ENCODE measurements at places on chromosomes 13 and 19.

DNA sequence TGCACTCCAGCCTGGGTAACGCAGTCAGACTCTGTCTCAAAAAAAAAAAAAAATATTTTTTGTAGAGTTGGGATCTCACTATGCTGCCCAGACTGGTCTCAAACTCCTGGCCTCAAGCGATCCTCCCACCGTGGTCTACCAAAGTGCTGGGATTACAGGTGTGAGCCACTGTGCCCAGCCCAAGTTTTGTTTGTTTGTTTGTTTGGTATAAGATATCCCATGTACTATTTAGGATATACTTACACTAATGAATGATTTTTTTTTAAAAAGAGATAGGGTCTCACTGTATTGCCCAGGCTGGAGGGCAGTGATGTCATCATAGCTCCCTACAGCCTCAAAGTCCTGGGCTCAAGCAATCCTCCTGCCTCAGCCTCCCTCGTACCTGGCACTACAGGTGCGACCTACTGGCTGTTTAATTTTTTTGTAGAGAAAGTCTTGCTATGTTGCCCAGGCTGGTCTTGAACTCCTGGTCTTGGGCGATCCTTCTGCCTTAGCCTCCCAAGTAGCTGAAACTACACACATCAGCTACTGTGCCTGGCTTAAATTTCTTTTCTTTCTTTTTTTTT lies 24.0 kb downstream of the TLE6 start:
- DNase-seq = no peak

DNA sequence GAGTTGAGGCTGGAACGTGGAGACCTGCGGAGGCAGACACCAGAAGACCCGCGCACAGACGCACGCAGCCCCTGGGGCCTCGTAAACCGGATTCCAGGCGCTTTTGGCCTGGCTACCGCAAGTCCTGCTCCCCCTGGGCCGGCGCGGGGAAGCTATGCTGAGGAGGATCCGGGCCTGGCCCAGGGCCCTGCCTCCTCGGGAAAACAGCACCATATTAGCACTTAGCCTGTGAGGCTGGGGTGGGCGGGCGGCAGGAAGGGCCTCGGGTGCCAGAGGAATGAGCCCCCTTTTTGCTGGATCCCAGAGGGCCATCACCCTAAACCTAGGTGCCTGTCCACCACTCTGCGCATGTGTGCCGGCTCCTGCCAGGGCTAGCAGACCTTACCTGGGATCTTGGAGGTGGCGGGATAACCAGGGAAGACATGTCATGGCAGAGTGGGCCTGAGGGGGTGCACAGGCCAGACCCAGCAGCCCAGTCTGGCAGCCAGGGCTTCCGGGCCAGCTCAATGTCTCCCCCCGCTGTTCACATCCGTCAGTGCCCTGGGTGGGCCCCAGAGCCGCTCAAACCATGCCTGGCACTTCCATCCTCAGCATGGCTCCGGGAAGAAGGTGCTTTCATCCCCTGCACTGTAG lies 7.3 kb downstream of the ELOF1 start:
- DNase-seq = peak; percentile 78

DNA sequence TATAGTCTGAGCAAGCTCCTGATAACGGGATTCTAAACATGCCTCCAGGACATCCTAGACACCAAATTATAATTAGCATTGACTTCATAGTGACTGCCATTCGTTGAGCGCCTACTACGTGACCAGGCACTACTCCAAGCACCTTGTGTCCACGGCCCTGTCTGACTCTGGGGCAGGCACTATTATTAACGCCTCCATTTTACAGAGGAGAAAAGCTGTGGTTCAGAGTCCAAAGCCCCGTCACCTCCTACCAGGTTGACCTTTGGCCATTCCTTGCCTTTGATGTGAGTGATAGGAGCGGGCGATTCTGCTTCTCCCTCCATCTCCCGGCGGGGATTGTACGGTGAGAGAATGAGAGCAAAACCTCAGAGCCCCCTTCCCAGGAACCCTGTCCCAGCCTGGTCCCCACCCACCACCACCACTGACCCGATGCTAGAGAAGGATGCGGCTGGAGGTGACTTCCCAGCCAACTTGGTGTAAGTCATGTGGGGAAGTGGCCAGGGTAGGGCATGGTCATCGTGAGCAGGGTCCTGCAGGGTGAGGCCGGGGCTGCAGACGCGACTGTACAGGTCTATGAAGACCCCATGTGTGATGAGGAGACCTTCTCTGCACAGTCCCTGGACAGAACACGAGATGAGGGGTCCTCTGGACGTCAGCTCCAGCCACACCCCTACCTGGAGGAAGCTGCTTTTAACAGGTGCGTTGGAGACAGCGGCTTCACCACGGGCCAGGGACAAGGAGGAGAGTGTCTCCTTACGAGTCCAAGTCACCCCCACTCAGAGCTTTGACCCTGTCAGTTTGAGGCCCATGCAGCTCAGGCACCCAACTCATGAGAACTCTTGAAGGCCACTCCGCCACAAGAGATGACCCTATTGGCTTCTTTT lies at the start of gene IGSF23:
Gene IGSF23 (plus strand): TSS at position 269 of the 884 bp plus-strand sequence. CDS start 83 bp downstream, at position 352.
- DNase-seq = no peak

GRCh38 chr13:93687261-93687660 lies 460.7 kb downstream of the GPC6 start:
- DNase-seq = no peak

GRCh38 chr19:11931051-11931450 lies 6.1 kb downstream of the ZNF700 start:
- peak; percentile 18 for DNase-seq

GRCh38 chr19:38697197-38697596 lies 47.1 kb downstream of the CAPN12 start:
- DNase-seq = no peak

GRCh38 chr19:46958532-46958931 lies 61.1 kb upstream of the NPAS1 start:
- DNase-seq = no peak

DNA sequence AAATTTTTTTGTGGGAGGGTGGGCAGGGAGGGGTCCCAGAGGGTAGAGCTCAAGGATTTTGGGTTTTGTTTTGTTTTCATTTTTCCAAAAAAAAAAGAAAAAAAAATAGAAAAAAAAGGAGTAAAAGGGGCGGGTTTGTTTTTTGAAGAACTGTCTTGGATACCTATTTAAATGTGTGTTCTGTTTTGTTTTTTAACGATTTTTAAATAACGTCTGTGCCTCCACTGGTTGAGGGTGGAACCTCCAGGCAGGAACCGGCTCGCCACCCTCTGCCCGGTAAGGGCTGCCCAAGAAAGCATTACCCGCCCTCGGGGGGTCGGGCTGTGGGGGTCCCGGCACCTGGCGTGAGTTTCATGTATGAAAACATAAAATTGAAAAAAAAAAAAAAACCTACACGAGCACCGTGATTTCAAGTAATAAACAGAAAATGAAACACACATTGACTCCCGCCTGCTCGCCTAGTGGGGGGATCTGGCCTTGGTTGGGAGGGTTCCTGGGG lies 10.4 kb downstream of the MIDN start:
- DNase-seq = no peak

- DNase-seq = no peak
These were observed 69.6 kb downstream of the ERCC5 start for GRCh38 chr13:102915393-102915930.

DNA sequence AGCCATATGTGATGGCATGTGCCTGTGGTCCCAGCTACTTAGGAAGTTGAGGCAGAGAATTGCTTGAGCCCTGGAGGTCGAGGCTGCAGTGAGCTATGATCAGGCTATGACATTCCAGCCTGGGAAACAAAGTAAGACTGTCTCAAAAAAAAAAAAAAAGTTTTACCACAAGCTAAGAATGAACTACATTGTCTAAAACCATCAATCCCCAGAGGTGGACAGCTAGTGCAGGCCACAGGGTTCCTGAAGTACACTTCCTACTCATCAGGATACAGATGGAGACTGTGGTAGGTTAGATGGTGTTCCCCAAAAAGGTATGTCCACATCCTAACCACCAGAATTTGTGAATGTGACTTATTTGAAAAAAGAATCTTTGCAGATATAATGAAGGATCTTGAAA lies 63.5 kb upstream of the DOCK9 start:
- DNase-seq = no peak

GRCh38 chr13:113584870-113585671 lies 518 bp downstream of the TFDP1 start:
- peak; percentile 62 for DNase-seq

DNA sequence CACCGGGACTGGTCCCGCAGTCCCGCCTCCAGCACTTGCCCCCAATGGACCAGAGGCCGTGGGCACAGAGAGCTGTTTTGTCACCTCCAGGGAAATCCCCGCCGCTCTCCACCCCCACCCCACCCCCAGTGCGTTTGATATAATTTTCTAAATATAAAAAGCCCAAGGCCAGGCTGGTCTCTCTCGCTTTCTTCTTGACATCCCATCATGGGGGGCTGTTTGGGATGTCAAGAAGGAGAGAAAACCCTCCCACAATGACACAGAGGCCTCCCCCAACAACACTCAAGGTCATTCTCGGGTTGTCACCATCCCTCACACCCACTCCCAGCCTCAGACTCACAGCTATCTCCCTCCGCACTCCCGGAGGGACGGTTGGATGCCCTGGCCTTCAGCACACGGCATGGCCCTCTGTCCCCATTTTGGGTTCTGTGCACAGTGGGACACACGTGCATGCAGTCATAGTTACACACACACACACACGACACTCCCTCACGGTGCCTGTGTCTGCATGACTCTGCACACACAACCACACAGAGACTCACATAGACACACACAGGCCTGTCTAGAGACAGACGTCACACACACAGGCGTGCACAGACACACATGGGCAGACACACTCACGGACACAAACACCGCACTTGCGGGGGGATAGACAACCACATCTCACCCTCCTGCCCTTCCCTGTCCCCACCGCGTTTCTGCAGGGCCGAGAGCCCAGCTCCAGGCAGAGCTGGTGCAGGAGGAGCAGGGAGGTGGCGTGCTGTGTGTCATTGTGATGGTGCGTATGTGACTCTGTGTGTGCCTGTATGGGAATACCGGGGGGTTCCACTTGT lies 4.8 kb upstream of the NFIC start:
- no peak for DNase-seq

GRCh38 chr13:88866195-88866594 lies 1195.0 kb downstream of the SLITRK5 start:
- no peak for DNase-seq

- peak; percentile 4 for DNase-seq
These were observed 4.9 kb downstream of the AP1M1 start for GRCh38 chr19:16202320-16203255.

- DNase-seq = no peak
These were observed 1338.1 kb downstream of the OLFM4 start for GRCh38 chr13:54366728-54367127.

DNA sequence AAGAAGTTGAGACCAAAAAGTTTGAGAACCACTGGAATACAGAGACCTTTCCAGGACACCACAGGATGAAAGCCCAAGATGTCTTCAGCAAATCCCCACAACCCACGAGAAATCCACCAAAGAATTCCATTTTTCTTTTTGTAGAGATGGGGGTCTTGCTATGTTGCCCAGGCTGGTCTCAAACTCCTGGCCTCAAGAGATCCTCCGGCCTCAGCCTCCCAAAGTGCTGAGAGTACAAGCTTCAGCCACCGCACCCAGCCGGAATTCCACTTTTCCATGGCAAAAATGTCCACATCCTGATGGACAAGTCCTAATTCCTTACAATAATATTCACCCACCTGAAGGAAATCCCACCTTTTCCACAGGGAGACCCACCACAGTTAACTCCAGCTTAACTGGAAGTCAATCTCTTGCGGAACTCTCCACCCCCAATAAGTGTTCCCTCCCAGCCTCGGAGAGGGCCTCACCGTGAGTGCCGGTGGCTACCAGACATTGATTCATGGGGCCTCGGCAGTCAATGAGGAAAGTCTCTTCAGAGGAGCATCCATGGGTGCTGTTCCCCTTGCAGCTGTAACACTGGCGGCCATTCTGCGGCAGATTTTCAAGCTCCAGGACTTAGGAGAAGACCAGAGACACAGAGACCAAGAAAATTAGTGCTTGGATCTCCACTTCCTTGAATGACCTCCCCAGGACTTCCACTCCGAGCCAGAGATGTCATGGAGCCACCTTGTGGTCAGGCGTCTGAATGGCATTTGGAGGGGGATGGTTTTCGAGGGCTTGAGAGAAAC lies 12.3 kb upstream of the CADM4 start:
- peak; percentile 75 for DNase-seq

DNA sequence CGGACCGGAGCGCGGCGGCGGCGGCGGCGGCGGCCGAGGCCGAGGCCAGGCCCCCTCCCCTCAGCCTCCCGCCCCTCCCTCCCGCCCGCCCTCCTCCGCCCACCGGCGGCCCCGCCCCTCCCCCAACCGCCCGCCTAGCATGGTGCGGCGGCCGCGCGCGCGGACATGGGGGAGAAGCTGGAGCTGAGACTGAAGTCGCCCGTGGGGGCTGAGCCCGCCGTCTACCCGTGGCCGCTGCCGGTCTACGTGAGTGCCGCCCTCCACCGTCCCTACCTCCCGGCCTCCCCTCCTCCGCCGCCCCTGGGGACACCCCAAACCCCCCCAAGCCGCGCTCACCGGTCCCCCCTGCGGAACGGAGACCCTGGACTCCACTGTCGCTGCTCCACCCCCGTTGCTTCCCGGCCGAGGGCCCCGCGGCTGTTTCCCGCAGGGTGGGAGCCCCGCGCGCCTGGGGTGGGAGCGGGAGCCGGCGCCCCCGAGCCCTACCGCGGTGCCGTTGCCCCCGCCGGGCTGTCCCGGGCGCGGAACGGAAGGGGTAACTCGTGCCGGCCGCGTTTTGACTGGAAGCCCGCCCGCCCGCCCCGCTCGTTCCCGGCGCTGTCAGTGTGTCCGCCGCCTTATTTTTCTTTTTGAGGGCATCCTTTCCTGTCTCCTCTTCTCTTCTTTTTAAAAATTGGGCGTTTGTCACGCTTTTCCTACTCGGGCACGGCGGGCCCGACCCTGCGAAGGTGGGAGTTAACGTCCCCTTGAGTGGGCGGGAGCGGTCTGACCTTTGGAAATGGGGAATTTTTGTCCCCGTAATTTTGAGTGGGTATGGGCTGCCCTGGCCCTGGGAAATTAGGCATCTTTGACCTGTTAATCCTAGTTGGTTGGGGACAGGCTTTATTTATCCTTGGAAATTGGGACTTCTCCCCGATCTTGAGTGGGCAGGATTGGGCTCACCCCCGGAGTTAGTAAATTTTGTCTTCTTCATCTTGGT lies 576 bp downstream of the DOT1L start:
- peak; percentile 66 for DNase-seq

DNA sequence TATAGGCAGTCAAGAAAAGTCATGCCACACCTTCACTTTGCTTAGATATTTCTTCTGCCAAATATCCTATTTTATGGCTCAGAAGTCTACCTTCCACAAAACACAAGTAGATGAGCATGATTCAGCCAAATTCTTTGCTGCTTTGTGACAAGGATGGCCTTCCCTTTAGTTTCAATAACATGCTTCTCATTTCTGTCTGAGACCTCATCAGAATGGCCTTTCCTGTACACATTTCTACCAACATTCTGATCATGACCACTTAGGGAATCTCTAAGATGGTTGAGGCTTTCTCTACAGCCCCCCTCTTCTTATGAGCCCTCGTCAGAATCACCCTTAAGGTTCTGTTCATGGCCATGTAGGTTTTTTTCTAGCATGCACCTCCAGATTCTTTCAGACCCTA lies 96.2 kb downstream of the COL4A2 start:
- DNase-seq = no peak

Measured in D341Med (cell line).